NCI-H187 (cell line): ENCODE measurements at places on chromosomes 11 and 22.
A peak's percentile ranks its signal among the peaks of the same experiment; 100 is the strongest.

DNA sequence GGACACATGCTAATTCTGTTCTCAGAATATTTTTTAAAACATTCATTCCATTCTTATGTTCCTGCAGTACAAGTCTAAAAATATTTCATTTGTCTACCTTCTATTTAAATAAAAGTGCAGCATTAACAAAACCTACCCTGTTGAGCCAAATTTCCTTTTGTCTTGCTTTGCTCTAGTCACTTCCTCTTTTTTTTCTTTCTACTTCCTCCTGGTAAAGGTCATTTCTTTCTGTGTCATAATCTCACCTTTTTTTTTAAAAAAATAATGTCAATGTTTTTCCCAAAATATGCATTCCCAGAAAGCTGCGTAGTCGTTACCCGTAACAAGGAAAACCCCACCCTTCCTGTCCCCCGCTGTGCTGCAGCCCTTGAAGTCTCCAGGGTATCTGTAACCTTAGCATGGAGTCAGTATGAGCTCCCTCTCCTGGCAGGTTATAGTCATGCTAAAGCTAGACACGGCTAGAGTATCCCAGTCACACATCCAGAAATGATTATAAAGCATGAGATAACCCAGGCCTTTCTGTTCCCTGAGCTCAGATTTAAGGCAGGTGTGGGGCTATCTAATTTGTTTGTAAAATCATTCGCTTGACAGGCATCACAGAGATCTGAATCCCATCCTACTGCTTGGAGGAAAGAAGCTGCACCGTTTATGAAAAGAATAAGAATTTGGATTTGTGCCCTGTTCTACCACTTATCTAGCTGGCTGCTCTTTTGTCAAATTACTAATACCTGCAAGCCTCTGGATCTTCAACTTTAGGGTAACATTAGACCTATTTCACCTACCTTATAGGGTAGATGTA lies 51.1 kb upstream of the EED start:
- DNase-seq, result peak; percentile 70

DNA sequence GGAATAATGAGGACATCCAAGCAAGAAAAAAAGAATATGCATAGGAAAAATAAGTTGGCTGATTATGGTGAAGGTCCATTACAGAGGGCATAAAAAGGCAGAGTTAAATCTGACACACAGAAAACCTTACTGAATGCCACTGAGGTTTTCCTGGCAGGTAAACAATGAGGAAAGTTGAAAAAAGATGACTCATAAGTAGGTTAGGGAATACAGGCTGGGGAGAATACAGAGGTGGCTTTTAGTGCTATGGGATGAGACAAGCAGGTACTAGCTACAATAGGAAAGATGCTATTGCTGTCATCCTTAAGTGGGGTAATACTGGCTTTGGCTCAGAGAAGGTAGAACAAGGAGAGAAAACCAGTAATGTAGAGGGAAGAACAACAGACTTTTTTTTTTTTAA lies 44.7 kb downstream of the CSTF3 start:
- DNase-seq, result no peak

DNA sequence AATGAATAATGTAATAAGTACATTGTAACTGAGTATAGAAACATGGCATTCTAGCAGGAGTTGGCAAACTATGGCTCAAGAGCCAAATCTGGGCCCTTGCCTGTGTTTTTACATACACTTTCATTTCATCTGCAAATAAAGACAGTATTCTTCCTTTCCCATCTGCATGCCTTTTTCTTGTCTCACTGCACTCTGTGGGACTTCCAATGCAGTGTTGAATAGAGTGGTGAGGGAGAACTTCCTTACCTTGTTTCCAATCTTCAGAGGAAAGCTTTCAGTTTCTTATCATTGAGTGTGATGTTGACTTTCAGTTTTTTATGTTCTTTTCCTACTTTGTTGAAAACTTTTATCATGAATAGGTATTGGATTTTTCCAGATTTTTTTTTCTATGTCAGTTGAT lies 82.1 kb downstream of the USP47 start:
- no peak for DNase-seq

DNA sequence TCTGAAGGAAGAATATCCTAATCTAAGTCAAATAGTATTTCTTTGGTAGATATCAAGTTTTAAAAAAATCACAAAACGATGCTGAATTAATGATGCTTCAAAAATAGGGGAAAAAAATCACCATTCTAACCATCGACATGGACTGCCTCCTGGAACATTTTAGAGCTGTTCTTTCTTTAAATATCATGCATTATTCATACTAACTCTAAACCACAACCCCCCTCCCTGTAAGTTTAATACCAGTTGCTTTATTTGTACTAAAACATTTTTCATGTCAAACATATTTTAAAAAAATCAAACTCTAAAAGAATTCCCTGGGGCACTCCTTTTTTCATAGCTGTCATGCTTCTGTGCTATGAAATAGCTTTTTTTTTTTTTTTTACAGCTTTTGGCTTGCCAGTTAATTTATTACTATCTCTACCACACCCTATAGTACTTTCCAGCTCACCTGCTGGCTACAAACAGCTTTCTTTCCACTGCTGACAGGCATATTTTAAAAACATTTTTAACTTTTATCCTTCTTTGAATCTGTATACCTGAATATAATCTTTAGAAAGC lies 256.9 kb downstream of the SOX6 start:
- no peak for DNase-seq

GRCh38 chr22:19398206-19398605 lies 33.3 kb downstream of the HIRA start:
- DNase-seq, result no peak

DNA sequence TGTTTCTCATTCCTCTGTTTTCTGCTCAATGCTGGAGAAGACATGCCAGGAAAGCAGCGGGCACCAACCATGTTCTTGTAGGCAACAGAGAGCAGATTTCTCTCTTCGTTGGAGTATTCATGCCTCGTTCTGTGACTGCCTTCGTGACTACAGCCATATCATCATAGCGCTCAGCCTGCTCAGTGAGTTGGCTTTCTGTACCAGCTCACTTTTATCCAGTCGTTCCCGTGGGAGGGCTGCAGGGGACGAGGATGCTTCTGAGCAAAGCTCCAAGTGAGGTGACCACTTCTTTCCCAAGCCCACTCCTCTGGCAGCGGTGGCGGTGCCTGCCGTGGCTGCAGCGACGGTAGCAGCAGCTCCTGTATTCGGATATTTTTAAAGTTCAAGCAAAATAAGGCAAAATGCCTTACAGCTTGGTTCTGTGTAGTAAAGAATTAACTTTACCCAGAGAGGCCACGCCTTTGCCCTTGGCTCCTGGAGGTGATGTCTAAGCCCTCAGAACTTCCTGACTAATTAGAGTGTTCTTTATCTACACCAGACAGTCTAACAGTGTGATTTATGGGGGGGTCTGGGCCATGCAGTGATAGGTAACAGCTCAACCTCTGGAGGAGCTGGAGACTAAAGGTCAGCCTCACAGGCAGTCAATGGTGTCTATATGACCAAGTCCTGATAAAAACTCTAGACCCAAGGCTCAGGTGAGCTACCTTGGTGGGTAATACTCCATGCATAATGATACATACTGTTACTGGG lies 35.3 kb downstream of the LDHAL6A start:
- no peak for DNase-seq

GRCh38 chr22:50628543-50629134 lies 687 bp upstream of the ARSA start:
- DNase-seq, result no peak
